ENCODE measurements at places on chromosomes 1 and 21. TPM values are rescaled to one million over a fixed set of nuclear protein-coding genes. Genes with fewer than 3 reads are reported as not detected.

DNA sequence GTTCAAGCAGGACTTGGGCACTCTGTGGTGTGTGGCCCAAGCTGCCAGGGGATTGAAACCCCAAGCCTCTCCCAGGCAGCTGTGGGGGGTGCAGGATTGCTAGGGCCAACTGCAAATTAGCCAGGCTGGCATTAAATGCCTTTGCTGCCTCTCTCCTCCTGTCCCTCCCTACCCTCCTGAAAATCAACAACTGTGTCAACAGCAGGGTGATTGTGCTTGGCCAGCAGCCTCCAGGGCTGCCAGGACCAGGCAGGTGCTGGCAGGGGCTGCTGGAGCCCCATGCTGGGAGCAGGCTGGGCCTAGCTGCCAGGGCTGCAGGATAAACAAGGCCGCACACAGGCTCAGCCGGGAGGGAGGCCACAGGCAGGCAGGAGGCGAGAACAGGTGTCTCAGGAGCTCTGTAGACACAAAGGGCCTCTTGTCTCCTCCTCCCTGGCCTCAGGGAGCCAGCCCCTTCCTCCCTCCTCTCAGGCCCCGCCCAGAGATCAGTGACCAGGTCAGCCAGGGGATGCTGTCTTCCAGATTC, 11.4 kb downstream of the SOX13 start:
- DNase-seq = peak; percentile 97

- DNase-seq = no peak
These were observed 46.4 kb downstream of the WNT9A start for GRCh38 chr1:227901239-227901905.

Gene FCAMR
- not detected for total RNA-seq

GRCh38 chr1:213526306-213526705, 461.5 kb upstream of the PROX1 start:
- no peak for DNase-seq

DNA sequence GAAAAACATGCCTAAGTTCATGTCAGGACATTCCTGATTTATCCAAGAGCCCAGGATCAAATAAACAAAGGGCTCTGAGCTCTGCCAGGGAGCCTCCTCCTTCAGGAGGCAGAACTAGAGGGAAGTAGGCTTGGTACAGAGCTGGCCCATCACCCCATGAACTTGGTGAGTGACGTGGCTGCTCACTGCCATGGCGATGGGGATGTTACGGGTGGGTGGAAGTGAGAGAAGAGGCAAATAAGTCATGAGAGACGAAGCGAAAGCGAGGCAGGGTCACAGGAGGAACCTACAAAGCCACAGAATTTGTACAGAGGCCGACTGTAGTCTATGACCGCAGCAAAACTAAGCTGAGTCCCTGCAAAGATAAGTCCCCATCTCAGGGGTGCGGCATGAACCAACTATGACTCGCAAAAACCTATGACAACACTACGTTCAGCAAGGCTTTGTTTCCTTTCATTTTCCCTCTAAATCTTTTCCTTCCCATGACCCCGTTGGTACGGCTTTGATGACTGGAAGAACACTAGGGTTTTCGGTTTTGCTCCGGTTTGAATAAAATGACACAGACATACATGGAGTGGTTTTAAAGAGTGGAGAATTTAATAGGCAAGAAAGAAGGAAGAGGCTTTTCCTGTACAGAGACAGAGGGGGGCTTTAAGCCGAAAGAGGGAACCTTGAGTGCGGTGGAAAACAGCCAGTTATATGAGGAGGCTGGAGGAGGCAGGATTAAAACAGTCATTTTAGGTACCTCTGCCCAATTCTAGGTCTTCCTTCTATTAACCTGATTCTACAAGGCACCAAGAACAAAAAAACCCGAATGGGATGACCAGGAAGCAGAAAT, 74.1 kb downstream of the CD46 start:
- DNase-seq = no peak

DNA sequence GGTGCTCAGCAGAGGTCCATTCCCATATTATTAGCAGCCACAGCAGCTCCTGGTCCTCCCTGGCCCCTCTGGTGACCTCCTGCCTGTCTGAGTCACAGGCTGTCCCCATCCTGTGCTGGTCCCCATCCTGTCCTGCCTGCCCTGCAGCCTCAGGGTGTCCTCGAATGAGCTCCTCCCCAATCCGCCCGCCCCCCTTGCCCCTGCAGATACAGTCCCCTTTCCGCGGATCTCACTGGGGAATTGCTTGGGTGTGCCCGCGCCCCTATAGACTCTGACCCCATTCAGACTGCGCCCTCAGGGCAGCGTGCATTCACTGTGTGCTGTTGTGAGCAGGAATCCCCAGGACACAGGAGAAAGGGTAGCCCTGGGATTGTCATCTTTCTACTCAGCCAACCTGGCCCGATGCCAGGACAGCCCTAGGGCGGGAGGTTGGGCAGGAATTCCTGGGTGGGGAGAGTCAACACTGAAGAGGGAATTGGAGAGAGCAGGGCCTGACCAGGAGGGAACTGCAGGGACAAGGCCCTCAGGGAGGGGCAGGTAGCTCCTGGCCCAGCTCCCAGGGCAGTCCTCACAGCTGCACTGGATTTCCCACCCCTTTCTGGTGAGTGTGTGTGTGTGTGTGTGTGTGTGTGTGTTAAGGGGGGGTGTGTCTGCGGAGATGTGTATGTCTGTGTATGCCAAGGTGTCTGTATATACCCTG, 1.1 kb upstream of the GUCA2A start:
- DNase-seq = no peak

GRCh38 chr1:155324717-155325602, 4.3 kb downstream of the RUSC1 start:
- DNase-seq = peak; percentile 47

- DNase-seq = no peak
These were observed 65.1 kb downstream of the GADD45A start for GRCh38 chr1:67749844-67750690.

GRCh38 chr1:193070386-193070753, 11.0 kb downstream of the RO60 start:
- no peak for DNase-seq

Gene F3
- 0.92 TPM for total RNA-seq

Gene MEX3A
- total RNA-seq = 21.0 TPM

- DNase-seq = no peak
These were observed 11.7 kb upstream of the ALPL start for GRCh38 chr1:21497466-21498061.

DNA sequence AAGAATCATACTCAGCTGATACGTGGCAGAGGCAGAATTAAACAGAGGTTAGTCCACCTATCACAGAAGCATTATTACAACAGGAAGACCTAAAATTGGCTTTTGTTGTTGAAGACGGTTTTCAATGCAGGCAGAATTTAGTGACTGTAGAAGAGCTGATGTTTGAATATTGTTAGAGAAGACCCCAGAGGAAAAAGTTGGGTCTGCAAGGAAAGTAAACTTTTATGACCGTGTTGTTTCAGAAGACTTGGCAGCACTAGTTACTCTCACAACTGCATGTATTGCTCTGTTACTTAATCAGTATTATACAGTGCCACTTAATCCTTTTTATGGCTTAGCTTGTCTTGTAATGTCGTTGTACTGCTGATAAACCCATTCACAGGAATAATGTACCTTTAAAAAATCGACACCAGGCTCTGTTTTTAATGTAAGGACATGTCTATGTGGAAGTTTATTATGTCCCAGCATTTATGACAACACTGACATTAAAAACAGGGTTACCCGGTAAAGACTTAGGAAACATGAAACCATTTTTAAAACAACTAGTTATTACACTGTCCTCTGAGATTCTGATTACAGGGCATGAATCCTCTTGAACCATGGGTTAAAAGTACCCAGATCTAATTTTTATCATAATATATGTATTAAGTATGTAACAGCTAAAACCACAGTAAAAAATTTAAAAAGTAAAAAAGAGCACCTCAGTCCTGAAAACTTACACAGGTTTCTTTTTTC, 235.4 kb downstream of the TTLL7 start:
- DNase-seq = no peak

Gene LCE1B
- total RNA-seq = not detected

Gene KCNE2
- not detected for total RNA-seq

- no peak for DNase-seq
These were observed 65.9 kb downstream of the LAMC2 start for GRCh38 chr1:183251959-183252450.

Gene SLC1A7
- not detected for total RNA-seq

DNA sequence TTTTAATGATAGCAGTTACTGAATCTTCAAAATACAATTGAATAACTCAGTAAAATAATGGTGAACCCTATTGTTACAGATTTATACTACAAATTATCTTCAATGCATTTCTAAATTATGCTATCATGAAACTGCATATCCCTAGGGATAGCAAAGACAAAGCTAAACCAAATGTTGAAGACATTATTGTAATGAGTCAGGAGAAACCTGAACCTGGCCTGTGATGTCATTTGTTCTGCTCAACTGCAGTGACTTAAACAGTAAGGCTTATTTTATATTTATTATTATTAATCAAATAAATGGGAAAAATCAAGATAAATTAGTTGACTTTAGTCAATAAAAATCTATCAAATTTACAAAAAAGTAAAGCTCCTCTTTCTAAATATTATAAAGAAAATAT, 100.3 kb downstream of the UCHL5 start:
- no peak for DNase-seq

- no peak for DNase-seq
These were observed 77.7 kb downstream of the PCNX2 start for GRCh38 chr1:233217832-233218231.

DNA sequence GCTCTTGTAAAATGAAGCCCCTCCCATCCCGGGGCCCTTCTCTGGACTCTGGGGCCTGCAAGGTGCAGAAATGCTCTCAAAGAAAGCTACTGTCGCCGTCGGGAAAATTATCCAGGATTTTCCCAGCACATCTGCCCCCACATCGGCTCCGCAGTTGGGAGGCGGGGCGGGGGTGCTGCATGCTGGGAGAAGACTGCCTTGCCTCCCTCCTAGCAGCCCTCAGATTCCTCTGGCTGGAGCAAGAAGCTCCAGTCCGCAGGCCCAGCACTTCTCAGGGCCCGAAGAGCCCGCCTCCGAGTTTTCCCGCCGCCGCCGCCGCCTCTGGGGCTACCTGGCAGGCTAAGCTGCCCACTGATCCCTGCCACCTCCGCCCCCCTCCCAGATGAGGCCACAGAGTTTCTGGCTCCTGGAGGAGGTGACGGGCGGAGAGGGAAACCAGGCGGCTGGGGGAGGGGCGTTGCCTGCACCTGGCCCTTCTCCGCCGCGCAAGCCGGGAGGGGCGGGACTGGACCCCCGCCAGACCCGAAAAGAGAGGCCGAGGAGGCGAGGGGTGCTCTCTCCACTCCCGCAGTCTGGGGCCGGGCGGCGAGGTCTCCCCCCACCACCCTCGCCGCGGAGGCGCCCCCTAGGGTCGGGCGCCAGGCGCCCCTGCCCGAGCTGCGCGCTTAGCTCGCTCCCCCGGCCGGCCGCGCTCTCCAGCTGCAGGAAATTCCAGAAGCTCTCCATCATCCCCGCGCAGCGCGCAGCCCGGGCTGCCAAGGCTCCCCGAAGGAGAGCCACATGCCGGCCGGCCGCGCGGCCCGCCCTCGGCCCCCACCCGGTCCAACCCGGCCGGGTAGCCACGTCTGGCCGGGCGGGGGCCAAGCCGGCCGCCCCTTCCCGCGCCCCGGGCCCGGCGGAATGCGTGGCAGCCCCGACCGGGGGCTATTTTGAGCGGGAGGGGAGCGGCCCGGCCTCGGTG, 28.8 kb downstream of the AHDC1 start:
- no peak for DNase-seq

DNA sequence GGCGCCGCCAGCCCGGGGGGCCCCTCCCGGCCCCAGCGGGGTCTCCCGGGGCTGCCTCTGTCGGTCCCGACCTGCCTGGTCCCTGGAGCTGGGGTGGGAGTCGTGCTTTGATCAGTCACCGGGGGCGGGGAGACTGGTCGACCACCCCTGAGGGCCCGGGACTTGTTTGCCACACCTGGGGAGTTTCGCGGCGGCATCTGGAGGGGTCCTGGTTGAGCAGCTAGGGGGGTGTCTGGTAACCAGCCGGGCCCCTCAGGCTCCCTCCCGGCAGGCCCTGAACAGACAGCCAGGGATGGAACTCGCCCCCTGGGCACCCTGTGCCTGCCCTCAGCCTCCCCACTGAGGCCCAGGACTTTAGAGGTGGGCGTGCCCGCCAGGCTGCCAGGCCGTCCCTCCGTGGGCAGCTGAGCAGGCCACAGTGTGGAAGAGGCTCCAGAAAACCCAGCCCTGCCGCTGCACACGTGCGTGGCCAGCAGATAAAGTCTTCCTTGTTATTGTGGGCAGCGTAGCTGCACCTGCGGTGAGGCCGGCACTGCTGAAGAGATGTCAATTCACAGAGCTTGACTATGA, 13.3 kb upstream of the SAMD11 start:
- no peak for DNase-seq

Gene MMP23B
- total RNA-seq = 1.1 TPM

DNA sequence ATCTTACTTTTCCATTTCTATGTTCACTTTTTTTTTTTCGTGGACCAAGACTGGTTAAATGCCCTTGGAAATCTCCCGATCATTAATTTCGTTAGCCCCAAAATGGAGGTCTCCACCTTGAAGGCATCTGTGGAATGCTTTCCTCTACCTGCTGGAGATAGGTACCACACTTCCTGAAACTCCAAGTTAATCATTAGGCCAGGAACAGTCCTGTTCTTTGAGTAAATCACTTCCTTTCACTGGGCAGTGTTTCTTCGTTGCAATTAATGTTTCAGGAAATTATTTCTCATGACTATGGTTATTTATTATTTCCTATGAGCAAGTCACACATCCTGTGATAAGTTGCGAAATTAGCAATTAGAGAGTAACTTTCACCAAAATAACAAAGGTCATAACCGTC, 225.2 kb upstream of the LYPLAL1 start:
- no peak for DNase-seq

Gene FNDC5
- total RNA-seq = 39.4 TPM

GRCh38 chr21:28822486-28823335, 170.0 kb downstream of the LTN1 start:
- DNase-seq = peak; percentile 77

DNA sequence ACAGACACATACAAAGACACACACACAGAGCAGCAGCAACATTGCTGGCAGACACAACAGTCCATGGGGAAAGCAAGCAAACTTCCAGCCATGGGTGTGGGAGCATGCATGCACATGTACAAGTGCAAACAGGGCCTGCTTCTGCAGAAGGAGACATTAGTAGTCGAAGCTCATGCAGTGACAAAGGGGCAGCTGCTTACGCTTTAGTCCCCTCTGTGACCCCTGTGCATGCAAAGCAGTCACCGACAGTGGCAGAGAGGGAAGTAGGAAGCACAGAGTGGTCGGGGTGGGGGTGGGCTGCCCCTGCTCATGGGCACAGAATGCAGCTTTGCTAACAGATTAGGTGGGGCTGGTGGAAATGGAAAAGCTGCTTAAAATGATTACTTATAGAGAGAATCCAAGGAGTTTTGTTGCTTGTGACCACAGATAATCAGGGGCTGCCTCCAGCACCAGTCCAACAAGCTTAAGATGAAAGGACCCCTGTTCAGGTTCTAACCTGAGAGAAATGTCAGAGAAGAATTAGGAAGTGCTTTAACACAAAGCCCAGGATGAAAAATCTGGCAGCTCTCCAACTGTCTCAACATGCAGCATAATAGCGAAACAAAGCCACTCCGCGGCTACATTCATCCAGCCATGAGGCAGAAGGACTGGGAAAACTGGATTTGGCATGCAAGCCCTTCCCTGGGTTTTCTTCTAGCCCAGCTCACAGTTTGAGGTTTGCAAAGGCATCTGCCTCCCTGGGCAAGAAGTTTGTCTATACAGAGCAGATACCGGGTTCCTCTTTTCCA, 378.9 kb downstream of the KCNH1 start:
- peak; percentile 97 for DNase-seq

- DNase-seq = no peak
These were observed 951 bp downstream of the GGPS1 start for GRCh38 chr1:235329139-235329902.

- DNase-seq = peak; percentile 40
These were observed 126.6 kb downstream of the C1orf21 start for GRCh38 chr1:184513421-184513820.

GRCh38 chr1:78606274-78606673, 14.0 kb upstream of the IFI44L start:
- DNase-seq = no peak

Gene CENPF
- total RNA-seq = 43.2 TPM

Gene AQP10
- total RNA-seq = 0.24 TPM
